Fibroblast of lung (primary cell): ENCODE measurements at places on chromosomes 6 and 20.

DNA sequence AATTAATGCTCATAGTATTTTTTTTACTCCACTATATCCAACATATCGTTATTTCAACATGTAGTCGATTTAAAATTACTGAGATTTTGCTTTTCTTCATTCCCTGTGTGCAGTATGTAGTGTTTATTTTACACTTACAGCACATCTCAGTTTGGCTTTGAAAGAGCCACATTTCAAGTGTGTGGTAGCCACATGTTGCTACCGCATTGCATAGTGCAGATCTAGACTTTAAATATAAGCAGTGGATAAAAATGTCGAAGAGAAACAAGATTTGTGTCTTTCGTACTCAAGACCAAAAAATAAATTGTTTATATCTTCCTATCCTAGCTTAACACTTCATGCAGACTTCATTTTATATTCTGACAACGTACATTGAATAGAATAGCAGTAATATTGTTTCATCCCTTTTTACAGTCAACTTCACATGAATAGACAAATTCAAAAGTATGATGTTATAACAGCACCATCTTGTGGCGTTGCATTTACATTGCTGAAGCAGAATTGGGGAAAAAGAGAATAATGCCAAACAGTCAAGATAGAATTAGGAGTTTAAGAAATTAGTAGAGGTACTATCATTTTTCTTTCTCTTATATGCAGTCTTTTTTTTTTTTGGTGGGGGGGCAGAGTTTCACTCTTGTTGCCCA, 29.9 kb downstream of the FBXO5 start:
- DNase-seq = peak; percentile 35

DNA sequence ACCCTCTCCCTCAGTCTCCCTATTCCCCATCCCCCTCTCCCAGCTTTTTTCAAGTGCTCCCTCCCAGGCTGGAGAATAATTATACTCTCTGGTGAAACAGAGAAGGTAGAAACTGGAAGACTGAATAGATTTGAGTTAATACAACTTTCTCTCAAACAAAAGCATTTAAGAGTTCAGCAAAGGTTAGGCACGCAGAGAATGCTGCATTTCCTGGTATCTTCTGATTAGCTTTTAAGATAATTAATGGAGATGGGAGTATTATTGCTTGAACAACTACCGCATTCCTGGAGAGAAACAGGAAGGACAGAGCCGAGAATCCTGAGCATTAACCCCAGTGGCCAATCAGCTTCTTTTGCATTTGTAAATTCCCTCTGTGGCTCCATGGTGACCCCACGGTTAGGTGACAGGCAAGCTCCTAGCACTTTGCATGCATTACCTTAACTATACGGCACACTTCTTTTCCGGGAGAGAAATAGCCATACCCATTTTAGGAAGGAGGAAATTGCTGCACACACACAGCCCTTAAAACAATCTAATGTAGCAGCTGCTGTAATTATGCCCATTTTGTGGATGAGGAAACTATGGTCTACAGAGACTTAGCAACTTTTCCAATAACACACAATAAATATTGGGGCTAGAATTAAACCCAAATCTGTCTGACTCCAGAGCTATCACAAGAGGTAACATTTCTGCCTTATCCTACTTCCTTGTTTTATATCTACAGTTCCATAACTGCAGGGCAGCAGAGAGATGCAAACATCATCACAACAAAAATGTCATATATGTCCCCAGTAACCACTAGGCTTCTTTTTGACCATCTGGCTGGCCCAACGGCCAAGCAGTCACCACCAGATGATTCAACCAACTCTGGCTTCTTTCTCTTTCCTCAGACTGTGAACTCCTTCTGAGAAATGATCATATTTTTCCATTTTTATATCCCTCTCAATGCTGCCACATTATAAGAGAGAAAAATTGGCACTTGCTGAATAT, 169.9 kb downstream of the CD24 start:
- no peak for DNase-seq

DNA sequence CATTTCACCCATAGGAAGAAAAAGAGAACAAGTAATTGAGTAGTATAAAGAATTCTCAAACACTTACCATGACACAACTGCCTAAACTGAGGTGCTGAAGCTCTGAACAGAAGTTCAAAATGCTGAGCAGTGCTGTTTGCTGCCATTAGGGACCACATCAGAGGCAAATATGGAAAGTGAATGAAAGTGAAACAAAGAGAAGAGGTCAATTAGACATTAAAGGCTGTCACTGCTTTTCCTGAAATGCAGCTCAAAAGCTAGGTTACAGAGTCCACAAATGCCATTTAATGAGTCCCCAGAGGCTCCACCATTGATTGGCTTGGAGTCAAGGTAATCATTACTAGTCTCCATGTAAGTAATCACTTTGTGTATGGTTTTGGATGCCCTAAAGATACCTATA, 46.1 kb downstream of the POU3F2 start:
- DNase-seq = no peak

- no peak for DNase-seq
Measured at GRCh38 chr6:106677282-106677681, 47.9 kb downstream of the QRSL1 start.

- peak; percentile 22 for DNase-seq
Measured at GRCh38 chr6:142570221-142570671, 268.4 kb downstream of the ADGRG6 start.

- peak; percentile 11 for DNase-seq
Measured at GRCh38 chr6:161694995-161695394, 421.1 kb upstream of the AGPAT4 start.

DNA sequence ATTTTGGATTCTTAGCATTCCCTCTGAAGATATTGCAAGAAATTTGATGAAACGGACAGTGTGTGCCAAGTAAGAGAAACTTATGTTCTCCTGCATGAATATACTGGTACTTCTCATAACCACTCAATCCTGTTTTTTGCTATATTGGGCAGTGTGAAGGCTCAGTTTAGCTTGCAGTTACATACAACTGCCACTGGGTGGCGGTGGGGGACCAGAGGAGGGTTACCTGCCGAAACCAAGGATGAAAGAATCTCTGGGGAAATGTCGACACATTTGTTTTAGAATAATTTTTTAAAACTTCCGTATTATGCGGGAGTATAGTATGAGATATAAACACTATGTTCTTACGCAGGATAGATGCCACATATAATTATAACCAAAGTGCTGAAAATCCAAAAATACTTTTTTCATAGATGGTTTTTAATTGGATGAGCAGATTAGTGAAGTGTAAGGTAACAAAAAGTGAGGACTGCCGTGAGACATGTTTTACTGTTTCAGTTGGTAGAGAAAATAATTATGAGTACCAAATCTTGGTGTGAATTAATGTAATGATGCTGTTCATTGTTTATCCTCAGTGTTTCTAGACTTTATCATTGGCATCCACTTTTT, 9.7 kb downstream of the TRMT11 start:
- DNase-seq = peak; percentile 66

DNA sequence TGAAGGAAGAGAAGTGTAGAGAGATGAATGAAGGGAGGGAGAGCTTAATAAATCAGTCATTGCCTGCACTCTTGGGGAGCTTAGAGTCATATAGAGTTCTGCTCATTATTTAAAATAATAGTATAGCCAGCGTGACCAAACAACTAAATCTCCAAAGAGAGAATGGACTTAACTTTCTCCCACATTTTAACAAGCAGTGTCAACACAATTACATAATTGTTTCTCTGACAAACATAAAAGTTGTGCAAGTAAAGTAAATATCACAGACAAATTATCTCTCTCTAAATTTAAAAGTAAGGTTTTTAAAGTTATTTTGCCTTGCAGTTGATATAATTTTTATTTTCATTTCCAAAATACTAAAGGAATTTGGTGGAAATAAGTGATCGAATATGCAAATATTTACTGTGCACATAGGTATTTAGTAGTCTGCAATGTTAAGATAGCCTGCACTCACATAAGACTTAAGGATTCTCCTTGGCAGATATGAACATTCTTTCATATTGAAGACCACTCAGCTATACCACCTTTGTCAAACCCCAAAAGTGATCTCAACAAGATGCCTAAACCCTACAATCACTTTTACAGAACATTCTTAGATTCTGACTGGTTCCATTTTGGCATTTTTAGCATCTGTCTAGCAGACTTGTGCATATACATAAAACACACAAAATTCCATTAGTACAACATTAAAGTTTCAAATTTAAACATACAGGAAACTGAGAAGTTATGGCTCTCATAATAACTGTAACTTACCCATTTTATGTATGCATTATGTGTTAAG, 67.7 kb downstream of the KIF6 start:
- no peak for DNase-seq

DNA sequence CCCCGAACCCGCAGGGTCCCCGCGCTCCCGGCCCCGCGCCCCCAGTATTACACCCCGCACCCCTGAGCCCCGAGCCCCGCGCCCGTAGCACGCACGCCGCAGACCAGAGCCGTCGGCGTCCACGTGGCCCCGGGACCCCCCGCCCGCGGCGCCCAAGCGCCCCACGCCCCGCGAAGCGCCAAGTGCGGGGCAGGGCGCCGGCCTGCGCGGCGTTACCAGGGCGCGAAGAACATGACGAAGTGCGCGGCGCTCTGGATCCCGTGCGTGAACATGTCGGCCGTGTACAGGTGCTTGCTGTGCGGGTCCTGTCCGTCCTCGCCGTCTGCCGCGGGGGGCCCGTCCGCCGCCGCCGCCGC, 312 bp downstream of the TXNDC5 start:
- DNase-seq = no peak

DNA sequence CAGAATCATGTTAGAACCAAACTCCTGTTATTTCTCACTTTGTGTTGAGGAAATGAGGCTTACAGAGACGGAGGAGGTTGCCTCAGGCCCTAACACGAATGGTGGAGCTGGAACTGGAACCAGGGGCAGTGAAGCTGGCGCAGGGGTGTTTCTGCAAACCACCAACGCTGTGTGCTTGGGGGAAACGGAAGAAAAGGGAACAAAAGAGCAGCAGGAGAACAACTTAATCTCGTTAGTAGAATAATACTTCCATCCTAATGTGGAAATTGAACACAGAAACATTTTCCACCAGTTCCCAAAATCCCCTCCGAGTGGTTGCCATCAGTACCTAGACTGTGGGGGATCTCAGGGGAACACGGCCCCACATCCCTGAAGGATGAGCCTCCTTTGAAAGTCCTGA, 103.4 kb upstream of the FRMD1 start:
- DNase-seq = no peak

DNA sequence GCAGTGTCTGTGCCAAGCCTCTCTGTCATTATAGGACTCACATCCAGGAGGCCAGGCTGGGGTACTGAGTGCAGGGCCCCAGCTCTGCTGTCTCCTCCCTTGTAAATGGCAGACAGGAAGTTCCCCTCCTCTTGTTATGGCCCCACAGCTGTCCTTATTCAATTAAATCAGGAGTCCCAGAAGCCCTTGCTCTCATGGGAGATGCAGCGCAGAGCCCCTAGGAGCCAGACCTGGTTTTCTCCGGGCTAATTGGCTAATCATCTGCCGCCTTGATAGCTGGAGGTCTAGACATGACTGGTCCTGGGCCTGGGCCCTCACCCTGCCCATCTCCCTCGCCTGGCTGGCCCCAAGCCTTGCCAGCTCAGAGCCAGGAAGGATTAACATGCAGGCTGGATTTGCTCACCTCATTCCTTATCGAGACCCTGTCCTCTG, 172.0 kb downstream of the VEGFA start:
- no peak for DNase-seq

GRCh38 chr6:42901538-42901957, 14.3 kb upstream of the PTCRA start:
- DNase-seq = peak; percentile 86

DNA sequence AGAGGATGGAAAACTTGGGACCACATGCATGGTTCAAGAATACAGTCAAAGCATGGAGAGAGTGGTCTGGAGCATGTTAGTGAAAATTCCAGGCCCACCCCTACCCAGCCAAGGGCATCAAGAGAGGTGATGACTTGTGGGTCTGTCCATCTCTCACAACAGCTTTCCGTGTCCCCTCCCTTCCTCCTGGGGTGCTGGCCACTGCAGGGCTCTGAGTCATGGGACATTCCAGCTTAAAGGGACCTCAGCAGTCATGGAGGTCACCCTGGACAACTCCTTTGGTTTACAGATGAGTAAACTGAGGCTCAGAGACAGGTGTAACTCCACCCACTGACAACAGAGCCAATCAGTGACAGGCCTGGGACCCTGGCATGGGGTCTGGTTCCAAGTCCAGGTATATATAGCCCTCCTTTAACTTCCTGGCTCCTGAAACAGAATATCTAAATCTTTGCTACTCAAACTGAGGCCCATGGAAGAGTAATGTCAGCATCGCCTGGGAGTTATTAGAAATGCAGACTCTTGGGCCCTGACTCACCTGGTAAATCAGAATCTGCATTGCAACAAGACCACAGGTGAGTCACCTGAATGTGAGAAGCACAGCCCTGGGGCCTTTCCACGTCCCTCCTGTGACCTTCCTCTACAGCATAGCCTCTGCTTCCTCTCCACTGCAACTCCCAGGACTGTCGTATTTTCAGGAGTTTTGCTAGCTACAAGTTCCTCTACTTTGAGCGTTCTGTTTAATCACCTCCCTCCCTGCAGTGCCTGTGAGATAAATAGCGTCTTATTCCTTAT, 170.2 kb downstream of the ZDHHC14 start:
- DNase-seq = no peak

- no peak for DNase-seq
Measured at GRCh38 chr6:42562788-42563405, 932 bp upstream of the UBR2 start.

GRCh38 chr6:49384904-49385303, 78.1 kb downstream of the MMUT start:
- no peak for DNase-seq

DNA sequence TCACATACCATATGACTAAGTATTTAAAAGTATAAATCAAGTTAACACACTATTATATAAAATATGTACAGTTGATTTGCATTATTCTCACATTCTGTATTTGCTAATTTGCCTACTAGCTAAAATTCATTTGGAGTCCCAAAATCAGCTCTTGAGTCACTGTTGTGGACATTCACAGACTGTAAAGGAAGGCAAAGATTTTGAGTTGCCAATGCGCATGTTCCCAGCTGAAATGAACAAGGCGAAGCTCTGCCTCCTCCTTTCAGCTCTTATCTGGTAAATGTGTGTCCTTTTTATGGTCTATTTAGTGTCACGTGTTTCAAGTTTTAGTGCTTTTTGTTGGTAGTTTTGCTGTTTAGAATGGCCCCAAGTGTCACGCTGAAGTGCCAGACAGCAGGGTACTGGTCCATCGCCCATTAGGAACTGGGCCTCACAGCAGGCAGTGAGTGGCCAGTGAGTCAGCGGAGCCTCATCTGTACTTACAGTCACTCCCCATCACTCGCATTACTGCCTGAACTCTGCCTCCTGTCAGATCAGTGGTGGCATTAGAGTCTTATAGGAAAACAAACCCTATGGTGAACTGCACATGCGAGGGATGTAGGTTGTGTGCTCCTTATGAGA, 87.2 kb upstream of the ADTRP start:
- peak; percentile 54 for DNase-seq

DNA sequence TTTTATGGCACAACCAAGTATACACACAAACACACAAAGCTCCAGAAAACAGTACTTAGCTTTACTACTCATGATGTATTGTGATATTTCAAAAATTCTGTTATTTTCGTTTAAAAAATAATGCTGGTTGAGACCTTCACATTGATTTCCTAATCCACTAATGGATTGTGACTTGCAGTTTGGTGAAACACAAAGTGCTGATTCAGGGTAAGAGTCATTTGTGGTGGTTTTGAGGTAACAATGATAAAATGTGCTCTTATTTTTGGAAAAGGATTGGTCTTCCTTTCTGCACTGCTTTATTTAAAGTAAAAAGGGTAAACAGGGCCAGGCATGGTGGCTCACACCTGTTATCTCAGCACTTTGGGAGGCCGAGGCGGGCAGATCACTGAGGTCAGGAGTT, 1.9 kb downstream of the AAR2 start:
- no peak for DNase-seq
